Erythroblast (primary cell): ENCODE measurements at places on chromosomes 3 and 15.
A peak's percentile ranks its signal among the peaks of the same experiment; 100 is the strongest.

DNA sequence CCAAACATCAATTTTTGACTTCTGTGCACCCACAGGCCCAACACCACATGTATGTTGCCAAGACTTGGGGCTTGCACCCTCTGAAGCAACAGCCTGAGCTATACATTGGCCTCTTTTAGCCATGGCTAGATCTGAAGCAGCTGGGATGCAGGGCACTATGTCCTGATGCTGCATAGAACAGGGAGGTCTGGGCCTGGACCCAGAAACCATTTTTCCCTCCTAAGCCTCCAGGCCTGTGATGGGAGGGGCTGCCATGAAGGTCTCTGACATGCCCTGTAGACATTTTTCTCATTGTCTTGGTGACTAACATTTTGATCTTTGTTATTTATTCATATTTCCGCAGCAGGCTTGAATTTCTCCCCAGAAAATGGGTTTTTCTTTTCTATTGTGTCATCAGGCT, 330.0 kb downstream of the PYDC2 start:
- DNase-seq: no peak

GRCh38 chr3:45178183-45179023, 32.2 kb upstream of the CDCP1 start:
- no peak for DNase-seq

- no peak for DNase-seq
Observed at GRCh38 chr3:45309876-45310275, 78.5 kb upstream of the LARS2 start.

- no peak for DNase-seq
Observed at GRCh38 chr15:92365084-92365483, 28.6 kb upstream of the ST8SIA2 start.

- peak; percentile 61 for DNase-seq
Observed at GRCh38 chr15:34987609-34988026, 469 bp downstream of the ZNF770 start.

- DNase-seq: no peak
Observed at GRCh38 chr3:172087198-172087597, 47.8 kb downstream of the FNDC3B start.

DNA sequence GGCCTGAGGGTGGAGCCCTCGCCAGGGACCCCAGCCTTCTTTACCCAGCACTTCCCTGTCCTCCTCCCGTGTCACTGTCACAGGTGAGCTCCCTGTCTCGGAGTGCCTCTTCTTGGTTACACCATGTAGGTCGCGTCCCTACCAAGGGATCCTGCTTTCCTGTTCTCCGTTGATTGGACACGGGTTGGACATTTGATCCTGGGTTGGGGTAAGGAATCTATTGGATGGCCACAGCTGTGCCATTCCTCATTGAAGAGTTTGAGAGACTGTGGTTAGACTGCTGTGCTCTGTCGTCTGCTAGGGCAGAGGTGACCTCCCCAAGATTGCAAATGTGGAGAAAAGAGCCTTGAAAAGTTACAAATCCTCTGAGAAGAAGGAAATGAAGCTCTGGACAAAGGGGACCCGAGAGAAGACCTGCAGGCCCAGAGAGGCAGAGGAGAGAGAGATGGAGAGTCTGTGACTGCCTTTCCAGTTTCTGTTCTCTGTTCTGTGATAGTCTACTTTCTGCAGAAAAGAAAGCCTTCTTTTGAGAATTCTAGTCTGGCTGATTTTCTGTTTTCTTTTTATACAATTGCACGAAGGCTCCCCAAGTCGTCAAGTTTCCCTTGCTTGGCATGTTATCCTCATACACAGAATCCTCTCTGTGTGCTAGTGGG, 325.7 kb upstream of the RGMA start:
- DNase-seq: no peak

GRCh38 chr3:61793056-61793455, 231.7 kb downstream of the PTPRG start:
- no peak for DNase-seq

DNA sequence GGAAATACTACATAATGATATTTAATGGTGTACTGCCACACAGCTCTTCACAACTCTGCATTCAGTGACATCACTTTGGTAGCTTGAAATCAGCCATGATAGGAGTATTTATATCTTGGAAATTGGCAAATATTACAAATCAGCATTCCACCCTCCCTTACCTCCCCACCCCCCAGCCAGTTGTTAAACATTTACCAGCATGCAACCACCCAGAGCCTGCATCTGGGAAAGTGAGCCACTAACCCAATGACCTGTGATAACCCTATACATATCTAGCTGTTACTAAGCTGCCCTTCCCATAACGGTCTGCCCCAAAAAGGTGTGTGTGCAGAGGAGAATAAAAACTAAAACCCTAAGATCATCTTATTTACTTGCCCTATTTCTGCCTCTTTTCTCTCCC, 44.6 kb upstream of the SATB1 start:
- no peak for DNase-seq

DNA sequence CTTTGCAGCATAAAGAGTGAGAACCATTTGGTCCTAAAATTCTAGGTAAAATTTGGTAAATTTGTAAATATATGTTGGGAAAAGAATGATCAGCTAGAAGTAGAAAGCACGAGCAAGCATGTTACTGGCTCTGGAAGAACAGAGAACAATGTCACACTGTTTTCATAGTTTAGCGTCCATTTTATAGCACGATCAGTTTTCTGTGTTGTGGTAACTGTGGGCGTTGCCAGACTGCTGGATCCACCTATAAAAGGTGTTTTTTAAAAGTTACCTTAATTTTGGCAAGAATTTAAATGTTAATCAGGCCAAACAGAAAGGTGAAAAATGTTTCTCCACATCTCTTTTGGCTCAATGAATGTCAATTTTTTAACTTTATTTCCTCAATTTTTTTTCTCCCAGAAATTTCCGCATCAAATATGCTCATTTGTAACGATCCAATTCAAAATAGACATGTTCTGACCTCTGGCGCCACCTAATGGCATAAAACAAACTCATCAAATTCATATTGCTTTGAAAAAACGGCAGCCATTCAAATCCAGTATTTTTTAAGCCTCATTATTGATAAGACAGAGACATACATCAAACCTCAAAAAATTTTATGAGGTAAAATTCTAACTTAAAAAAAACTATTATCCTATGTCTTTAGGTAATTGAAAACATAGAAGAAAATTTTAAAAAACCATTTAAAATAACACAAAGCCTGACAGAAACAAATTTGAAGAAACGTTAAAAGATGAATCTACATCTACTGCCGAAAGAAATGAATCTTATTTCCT, 5.5 kb upstream of the GP5 start:
- DNase-seq: peak; percentile 67

DNA sequence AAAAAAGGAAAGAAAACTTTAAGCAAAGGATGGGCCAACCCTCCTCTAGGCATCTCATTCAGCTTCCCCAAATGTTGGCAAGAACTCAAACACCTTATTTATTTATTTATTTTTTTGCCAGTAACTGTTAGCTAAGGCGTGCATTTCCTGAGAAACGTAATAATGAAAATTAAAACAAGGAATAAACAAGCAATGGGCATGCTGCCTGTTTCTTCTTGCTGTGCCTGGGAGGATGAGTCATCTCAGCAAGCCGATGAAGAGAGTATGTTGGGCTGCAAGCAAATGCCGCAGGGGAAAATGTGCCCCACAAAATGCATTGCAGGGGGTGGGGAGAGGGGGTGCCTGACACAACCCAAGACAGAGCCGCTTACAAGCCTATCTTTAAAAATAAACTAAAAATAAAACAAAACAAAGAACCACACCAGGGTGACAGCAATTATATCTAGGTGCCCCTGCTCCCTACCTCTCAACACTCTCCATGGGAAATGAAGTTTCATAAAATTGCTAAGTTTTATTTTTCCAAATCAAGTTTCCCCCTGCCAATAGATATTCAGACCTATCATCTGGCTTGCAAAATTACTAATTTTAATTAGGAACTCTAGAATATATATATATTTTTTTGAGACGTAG, 40.3 kb downstream of the EIF4E3 start:
- no peak for DNase-seq

GRCh38 chr3:82002491-82002890, 241.0 kb upstream of the GBE1 start:
- DNase-seq: no peak

DNA sequence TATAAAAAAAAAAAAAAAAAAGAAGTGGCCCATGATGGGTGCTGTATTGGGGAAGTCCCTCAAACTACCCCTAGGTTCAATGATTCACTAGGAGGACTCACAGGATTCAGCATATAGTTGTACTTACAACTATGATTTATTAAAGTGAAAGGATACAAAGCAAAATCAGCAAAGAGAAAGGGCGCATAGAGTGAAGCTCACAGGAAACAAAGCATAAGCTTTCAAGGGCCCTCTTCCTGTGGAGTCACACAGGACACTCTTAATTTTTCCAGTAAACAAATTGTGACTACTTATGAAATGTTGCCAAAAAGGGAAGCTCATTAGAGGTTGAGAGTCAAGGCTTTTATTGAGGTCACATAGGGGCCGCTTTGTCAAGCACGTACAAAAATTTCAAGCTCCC, 153.7 kb upstream of the GAP43 start:
- DNase-seq: no peak

GRCh38 chr15:29309139-29309538, 39.5 kb upstream of the NSMCE3 start:
- DNase-seq: no peak

DNA sequence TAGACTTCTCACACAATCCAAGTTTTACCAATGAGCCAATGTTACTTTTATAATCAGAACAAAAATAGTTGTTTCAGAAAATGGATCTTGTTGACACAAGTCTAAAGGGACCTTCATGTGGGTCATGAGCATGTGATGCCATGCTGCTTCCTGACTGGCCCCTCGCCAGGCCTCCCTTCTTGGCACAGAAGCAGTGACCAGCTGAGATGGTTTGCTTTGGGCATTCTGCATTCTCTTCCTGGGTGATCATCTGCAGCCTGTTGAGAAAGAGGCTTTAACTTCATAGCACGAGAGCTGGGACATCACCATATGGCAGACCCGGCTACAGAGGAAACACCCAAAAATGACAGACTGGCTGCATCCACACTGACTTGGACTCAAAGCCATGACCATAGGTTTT, 45.7 kb downstream of the TGM4 start:
- no peak for DNase-seq

DNA sequence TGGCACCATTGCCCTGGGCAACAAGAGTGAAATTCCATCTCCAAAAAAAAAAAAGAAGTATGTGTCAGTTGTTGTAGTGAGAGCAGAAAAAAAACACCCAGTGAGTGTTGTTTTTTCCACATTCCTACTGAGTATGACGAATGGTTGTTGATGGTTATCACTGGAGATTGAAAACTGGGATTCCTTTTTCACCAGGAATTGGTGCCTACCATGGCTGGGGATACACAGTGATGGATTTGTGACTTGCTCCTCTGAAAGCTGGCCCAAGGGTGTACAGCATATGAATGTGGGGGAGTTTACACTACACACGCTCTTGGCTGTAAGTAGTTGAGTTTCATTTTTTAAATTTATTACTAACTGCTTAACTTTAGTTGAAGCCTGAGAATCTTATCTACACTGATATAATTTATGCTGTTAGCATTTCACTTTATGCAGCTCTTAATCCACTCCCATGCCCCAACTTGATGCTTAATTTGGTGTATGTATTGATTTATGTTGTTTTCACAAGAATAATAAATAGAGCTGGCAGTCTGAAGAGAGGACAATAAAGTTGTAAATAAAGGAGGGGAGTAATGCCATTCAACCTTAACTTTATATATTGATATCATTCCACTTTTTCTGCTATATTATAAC, 56.0 kb upstream of the MME start:
- no peak for DNase-seq

DNA sequence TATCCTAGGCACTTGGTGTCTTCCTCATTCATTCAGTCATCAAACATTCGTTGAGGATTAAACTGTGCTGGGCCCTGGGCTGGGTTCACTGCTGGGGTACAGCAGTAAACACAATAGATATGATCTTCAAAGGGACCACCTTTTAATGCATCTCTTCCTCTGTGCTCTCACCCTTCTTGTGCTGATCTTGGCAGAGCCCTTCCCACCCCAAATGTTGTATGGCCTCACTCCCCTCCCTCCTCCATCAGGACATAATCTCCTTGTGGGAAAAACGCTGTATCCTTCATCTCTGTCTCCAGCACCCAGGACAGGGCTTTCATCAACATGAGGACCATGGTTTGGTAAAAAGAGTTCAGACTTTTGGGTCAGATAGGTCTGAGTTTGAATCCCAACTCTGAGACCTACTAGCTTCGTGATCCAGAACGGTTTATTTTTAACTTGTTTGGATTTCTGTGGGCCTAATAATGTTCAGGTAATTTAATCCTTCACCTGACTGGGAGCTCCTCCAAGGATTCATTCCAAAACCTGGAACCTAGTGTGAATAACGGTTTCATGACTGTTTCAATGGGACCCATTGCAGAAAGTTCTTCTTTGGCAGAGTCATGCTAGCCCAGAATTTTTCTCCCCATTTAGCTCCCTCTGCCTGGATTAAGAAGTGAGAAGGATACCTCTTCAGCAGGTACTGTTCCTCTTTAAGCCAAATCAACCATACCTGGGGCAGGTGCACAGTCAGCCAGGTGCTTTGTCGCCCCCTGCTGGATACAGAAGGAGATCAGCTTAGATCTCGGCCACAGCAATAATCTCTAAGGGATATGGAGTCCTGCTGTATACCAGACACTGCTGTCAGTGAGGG, 5.2 kb upstream of the WNT7A start:
- DNase-seq: peak; percentile 38

- no peak for DNase-seq
Observed at GRCh38 chr3:105513042-105513441, 146.3 kb downstream of the ALCAM start.

GRCh38 chr15:27091270-27091940, 120.4 kb downstream of the GABRG3 start:
- no peak for DNase-seq

GRCh38 chr3:176798680-176799079, 398.6 kb downstream of the TBL1XR1 start:
- DNase-seq: no peak

- peak; percentile 2 for DNase-seq
Observed at GRCh38 chr3:116037954-116038911, 407.1 kb downstream of the LSAMP start.

GRCh38 chr3:176767385-176767784, 429.9 kb downstream of the TBL1XR1 start:
- no peak for DNase-seq

GRCh38 chr3:142530296-142530695, 48.2 kb downstream of the ATR start:
- no peak for DNase-seq

DNA sequence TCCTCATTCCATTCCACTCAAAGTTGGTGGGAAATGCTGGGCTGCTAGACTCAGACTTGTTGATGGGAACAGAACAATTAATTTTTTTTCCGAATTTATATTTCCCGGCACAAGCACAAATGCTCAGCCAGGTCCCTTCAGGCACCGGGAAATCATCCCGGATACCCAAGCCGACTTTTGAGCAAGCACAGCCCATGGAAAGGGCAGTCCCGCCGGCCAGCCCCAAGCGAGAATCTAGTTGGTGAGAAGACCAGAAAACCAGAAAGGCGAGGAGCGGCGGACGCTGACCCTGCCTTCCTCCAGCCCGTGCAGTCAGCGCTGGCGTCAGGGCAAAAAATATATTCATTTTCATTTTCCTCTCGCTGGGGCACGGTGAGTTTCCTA, 763 bp upstream of the ZIC4 start:
- DNase-seq: no peak

- DNase-seq: no peak
Observed at GRCh38 chr15:20340331-20340811, 201.2 kb downstream of the GOLGA6L6 start.

- DNase-seq: no peak
Observed at GRCh38 chr3:359672-360071, 163.1 kb downstream of the CHL1 start.
